ENCODE measurements at places on chromosomes 13 and 19.

DNA sequence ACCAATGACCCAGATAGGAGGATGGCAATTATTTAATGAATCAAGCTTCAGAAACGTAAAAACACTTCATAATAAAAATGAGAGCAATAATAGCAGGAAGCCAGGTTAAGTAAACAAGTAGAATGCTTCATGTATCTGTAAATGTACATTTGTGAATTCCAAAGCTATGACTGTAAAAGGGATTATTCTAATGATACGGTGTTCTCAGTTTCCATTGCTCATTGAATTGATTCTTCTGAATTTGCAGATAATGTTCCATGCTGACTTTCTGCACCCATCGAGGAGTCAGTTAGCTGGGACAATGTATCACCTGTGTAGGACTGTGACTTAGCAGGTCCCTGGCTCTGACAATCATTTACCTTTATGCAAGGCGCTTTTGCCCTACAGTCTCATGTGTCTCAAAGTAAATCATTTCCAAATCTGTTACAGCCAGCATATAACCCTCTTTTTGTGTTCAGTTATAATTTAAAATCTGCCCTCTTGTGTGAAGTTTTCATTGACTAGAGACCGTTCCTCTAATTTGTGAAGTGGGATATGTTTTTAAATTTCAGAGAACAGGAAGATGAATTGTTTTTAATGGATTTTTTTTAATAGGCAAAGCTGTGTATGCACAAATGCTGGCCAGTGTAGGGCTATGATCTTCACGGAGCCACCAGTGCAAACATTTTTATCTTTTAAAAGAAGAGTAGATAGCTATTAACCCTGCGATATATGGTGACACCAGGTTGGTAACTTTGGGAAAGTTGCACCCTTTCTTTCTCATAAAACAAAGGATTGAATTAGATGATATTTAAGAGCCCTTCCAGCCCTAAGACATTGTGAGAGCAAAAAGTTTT, 267.1 kb downstream of the KLF5 start:
- no peak for DNase-seq

DNA sequence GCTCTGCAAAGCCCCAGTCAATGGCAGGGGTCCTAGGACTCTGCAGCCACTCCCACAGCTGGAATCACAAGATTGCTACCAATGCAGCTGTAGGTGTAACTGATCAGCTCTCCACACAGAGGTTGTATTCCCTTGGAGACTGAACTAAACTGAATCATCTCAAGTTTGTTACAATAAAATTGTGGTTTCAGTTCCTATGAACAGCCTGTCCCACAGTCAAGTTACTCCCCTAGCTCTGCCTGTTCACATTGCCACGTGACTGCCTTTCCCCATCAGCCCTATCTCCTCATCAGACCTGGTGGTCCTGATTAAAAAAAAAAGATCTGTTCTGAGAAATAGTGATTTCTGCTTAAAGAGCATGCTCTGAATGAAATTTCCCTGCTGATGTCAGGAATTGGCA, 287.9 kb upstream of the NBEA start:
- no peak for DNase-seq

- no peak for DNase-seq
Observed at GRCh38 chr13:113216254-113217048, 7.0 kb downstream of the CUL4A start.

DNA sequence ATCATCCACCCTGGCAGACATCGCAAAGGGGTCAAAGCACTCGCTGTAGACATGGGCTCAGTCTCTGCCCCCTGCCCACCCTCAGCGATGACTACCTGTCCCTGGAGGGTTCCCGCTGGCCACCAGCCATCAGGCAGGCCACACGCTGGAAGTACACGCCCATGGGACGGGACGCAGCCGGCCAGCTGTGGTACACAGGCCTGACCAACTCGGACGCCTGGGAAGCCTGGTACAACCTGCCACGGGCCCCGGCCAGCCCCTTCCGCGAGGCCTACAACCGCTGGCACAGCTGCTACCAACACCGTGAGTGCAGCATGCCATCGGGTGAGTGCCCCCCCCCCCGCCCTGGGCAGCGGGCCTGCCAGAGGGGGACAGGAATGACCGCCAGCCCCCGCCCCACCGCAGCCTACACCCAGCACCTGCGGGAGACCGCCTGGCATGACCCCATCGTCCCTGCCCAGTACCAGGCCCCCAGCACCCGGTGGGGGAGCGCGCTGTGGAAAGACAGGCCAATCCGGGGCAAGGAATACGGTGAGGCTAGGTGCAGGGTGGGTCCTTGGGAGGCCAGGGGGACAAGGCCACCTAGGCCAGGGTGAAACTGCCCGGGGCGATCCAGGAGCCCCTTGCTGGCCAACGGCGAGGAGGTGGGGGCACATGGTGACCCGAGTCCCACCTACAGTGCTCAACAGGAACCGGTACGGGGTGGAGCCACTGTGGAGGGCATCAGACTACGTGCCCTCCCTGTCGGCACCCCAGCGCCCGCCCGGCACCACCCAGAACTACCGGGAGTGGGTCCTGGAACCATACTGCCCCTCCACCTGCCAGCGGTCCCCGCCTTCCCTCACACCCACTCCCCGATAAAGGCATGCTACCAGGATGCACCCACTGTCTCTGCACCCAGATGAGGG, 4.4 kb downstream of the TEKTIP1 start:
- no peak for DNase-seq

DNA sequence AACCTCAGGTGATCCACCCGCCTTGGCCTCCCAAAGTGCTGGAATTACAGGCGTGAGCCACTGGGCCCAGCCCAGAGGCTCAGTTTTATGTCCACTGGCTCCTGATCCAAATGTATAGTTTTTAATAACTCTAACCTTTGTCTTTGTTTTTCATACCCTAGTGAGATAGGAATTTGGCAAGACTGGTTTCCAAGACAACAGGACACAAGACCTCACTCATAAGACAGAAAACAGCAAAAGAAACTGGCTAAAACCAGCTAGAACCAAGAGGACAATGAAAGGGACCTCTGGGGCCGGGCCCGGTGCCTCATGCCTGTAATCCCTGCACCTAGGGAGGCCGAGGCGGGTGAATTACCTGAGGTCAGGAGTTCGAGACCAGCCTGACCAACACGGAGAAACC, 27.6 kb downstream of the CPT1C start:
- DNase-seq = no peak
